ENCODE measurements at places on chromosomes 11 and 22. TPM values are rescaled to one million over a fixed set of nuclear protein-coding genes. Genes with fewer than 3 reads are reported as not detected.

The TBX1 gene
- total RNA-seq, result not detected

The FGF19 gene
- total RNA-seq, result not detected

The CD3E gene
- total RNA-seq, result 680 TPM

The FOLR1 gene
- not detected for total RNA-seq

All from activated CD4-positive, alpha-beta T cell treated with anti-CD3 and anti-CD28 coated beads, Interleukin-2, amount 10 ng/mL, durations not matched to agents 7 days and 5 days (primary cell).